GF-D8 (cell line): ENCODE measurements at places on chromosomes 2 and 18.

- DNase-seq: no peak
Observed at GRCh38 chr18:59303006-59303405, 15.4 kb downstream of the CPLX4 start.

- no peak for DNase-seq
Observed at GRCh38 chr2:16722677-16723076, 57.0 kb upstream of the CYRIA start.

GRCh38 chr2:225270053-225270452 lies 129.5 kb upstream of the NYAP2 start:
- DNase-seq: no peak

DNA sequence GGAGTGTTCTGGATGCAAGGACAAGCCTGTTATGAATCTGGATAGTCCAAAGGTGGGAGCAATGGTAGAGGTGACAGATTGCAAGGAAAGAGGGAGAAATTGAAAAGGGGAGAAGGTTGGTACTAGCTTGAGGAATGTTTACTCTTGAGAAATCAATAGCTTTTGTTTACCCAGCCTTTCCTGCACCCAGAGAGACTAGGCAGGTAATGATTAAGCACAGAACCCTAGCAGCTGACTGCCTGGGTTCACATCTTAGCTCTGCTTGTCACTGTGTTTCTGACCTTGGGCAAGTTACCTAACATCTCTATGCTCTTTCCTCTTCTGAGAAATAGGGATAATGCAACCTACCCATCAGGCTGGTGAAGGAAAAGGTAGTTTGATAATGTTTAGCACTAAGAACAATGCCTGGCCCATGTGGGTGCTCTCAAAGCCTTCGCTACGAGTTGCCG lies 178.6 kb downstream of the MGAT5 start:
- no peak for DNase-seq

- no peak for DNase-seq
Observed at GRCh38 chr2:63049970-63050333, 678 bp upstream of the OTX1 start.

DNA sequence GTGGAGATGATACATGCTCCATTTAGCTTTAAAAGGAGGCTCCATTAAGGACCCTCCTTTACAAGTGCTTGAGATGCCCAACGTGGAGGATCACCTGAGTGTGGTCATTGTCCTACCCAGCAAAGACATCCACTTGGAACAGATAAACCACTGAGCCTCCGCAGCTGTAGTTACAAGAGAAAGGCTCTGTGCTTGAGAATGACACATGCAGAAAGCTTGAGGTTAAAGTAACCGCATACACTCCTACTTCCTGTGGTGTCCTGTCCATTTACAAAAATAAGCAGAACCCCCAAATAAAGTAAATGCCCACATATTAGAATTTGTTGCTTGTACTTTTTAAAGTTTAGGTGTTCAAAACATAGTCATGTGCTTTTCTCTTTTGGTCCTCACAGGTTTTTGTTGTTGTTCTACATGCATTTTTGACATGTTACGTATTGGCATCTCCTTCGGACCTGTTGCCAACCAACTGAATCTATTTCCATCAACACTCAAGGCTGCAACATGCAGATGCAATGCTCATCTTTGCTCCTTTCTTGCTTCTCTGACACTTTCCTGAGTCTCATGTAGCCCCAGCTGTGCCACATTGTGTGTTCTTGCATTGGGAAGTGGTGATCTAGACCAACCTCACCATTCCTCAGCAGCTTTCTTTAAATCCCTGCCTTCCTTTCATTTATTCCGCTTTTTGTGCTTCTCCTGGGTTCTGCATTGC lies 56.0 kb downstream of the SERPINB7 start:
- peak; percentile 29 for DNase-seq

DNA sequence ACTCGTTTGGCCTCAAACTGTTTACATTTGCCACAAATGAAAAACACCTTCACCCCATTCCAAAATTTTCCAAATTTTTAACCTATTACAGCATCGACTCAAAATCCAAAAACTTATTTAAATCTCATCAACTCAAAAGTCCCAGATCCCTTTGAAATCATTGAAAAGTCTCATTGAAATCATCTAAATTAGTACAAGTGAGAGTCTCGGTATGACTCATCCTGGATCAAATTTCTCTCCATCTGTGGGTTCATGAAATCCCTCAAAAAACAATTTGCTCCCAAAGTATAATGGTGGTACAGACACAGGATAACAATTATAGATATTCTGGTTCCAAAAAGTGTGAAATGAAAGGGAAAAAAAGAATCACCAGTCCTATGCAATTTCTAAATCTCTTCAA lies 65.1 kb downstream of the LRP1B start:
- DNase-seq: no peak

DNA sequence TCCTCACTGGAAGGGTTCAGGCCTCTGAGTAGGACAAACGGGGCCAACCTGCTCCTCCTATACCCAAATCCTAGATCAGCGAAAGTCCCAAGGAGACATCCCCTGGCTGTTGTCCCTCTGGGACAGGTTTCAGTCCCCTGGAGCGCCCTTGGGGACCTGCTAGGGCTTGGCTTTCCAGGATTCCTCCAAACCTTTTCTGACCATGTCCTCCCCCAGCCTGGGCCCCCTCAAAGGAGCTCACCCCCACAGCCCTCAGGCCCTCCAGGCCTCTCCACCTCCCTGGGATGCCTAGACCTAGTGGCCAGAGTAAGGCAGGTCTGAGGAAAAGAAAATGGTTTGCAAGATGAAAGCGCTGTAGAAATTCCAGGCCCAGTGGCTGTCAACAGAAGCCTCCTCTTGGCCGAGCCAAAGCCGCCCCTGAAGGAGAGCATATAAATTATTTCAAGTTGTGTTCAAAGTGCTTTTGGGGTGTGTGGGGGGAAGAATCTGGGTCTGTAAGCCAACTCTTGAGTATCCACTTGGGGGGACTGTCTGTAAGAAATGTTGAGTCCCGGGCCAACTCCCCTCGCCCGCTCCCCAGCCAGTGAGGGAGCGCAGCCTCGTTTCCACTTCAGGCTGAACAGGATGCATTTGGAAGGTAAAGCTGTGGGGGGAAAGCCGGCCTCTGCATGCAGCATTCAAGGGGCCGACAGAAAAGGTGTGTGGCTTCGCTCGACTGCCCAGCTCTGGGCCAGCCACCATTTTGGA lies 158.6 kb downstream of the DYSF start:
- DNase-seq: no peak

DNA sequence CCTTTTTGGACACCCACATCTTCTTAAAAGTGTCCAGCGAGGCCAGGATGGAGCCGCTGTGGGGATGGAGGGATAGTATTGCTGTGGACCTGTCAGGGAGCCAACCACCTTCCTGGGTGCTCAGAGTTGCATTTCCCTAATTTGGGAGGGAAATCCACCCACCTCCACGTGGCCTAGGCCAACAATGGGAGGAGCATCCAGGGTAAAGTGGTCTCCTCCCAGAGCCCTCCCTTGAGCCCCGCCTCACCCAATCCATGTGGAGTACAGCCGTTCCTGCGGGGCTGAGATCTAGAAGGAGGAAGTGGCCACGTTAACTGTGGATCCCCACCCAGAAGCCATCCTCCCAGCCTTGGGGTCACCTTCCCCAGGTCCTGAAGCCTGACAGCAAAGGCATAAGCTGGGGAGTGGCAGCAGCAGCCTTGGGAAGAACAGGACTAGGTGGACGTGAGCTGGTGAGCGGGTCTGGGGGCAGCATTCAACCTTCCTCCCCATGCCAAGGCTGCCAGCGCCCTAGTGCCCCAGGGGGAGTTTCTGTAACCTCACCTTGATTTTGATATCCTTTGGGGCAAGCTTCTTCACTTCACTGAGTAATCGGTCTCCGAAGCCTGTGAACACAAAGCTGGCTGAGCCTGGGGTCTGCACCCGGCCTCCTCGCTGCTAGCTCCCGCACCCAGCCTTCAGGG lies 6.8 kb downstream of the ACTR1B start:
- DNase-seq: no peak
